Naive thymus-derived CD8-positive, alpha-beta T cell (primary cell): ENCODE measurements at places on chromosomes 12 and 14.
A peak's percentile ranks its signal among the peaks of the same experiment; 100 is the strongest.

- DNase-seq = no peak
These were observed 54.7 kb upstream of the EIF5 start for GRCh38 chr14:103279142-103280025.

- no peak for DNase-seq
These were observed 28.2 kb downstream of the LTBP2 start for GRCh38 chr14:74583689-74584434.

GRCh38 chr14:30874120-30874998 is at the start of gene COCH:
TSS of gene COCH (plus strand) at chr14:30874559. CDS start at chr14:30874939, 380 bp downstream.
- DNase-seq = peak; percentile 33

GRCh38 chr14:106185837-106186233 is 659.5 kb downstream of the TMEM121 start:
- peak; percentile 76 for DNase-seq

DNA sequence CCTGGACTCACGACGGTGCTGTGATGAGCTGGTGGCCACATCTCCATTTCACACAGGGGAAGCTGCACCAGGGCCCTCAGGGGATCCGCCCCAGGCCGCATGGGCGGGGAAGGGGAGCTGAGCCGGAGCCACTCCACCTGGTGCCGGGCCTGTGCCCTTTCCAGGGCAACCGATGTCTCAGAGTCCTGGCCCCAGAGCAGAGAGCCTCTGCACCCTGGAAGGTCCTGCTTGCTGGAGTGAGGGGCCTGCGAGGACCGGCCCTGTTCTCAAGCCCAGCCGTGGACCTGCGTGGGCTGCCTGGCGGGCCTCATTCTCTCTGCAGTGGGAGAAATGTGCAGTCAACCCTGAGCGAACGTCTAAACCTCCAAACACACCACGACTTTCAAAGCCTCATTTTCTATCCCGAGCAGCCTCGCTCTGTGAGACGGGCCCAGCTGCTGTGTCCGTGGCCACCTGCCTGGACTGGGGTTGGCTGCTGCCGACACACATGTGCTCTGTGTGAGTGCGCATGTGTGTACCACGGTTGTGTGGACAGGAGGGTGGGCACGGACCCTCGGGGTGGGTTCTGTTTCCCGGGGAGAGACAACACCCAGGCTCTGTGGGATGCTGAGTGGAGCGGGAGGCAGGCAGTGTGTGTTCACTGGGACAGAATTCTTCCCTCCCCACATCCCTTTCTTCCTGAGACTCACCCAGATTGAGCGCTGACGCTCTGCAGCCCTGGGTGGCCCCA is 163.5 kb downstream of the KIF26A start:
- DNase-seq = no peak

DNA sequence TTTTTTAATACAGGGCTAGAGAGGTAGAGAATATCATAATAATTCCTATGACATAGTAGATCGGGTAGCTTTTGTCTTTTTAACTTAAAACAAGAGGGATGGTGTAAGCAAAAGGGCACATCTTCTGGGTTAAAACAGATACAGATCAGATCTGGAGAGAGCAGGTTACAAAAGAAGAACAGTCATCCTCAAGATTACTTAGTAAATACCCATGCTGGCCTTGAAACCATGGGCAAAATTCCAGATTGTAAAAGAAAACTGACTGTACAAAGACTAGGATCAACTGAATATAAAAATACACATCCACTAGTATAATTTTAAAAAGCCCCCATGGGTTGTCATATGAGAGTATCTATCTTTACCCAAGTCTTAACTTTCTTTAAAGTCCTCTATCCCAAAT is 76.7 kb downstream of the MED13L start:
- no peak for DNase-seq
